Cerebellum (tissue), 4 donors: ENCODE measurements at places on chromosomes 1 and 21.

- DNase-seq, result no peak
These were observed 63.6 kb upstream of the KIF26B start for GRCh38 chr1:245091171-245091621.

DNA sequence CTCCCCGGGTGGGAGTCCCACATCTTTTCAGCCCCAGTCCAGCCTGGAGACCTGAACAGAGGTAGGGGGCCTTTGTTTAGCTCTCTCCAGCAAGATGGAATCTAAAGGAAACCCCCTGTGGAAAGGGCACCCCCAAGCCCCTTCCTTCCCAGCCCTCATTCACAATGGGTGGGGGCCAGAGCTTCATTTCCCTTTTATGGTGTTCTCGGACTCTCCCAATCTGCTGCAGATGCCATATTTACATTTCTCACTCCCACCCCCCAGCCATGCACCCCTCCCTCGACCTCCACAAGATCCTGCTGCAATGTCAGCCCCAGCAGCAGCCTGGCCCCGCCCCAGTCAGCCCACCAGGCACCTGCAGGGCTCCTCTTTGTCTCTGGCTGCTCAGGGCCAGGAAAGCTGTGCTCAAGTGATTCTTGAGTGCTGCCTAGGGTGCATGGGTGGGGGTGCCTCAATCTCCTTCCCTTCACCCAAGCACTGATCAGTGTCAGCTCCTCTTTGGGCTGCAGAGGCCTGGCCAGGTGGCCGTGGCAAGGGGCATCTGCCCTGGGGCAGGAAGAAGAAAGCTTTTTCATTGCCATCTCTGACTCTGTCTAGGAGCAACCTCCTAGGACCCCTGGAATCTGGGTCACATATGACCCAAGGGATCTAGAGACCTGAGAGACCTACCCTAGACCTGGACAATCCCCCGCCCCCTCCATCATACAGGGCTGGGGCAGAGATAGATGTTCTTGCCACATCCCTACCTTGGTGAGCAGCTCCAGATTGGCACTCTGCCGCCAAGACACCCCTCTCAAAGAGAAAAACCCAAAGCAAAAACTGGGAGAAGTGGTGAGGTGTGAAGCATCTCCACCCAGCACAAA, 1.7 kb downstream of the KIF21B start:
- no peak for DNase-seq

GRCh38 chr1:93694819-93695218, 13.2 kb upstream of the BCAR3 start:
- DNase-seq, result no peak

GRCh38 chr21:25578056-25578961, 29.0 kb downstream of the MRPL39 start:
- no peak for DNase-seq
